Right cardiac atrium (tissue), 5 donors: ENCODE measurements at places on chromosomes 16 and 17. TPM values are rescaled to one million over a fixed set of nuclear protein-coding genes. Genes with fewer than 3 reads are reported as not detected.

Gene ITGAX
- polyA plus RNA-seq = 1.1 TPM

DNA sequence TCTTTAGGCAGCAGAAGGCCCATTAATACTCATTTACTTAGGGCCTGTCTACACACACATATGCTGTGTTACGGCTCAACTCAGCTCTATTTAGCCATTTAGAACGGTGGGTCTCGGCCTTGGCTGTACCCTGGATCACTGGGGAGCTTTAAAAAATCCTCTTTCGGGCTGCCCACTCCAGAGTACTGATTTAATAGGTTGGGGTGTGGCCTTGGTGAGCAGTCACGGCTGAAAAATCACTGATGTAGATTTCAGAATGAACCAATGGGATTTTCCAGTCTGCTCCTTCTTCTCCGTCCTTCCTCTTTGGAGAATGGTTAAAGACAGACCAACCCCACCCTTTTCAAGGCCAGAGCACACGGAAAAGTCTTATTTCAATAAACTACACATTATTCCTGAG lies 223.5 kb downstream of the CCDC182 start:
- DNase-seq = no peak

DNA sequence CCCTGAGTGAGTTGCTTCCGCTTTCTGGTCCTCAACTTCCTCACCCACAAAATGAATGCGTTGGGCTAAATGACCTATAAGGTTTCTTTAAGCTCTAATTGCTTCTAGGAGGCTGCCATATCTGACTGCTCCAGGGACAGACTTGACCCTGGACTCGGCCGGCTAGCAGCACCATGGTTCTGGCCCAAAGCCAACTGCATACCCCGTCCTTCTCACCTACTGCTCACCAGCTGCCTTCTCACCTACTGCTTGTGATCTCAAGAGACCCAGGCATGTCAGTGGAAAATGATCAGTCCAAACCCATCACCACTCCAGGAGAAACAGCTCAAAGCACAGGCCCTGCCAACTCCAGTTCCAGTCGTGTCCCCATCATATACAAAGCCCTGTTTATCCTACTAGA lies 124.3 kb upstream of the IRX5 start:
- no peak for DNase-seq

Gene USP10
- polyA plus RNA-seq = 25.8 TPM

Gene PRRT2
- 4.8 TPM for polyA plus RNA-seq

GRCh38 chr16:50574745-50575136 lies 26.5 kb downstream of the NKD1 start:
- no peak for DNase-seq

GRCh38 chr17:327296-327695 lies 25.3 kb downstream of the RPH3AL start:
- peak; percentile 2 for DNase-seq

Gene RASD1
- polyA plus RNA-seq = 66.2 TPM

Gene UBTF
- 43.5 TPM for polyA plus RNA-seq

Gene SLC35G6
- not detected for polyA plus RNA-seq

GRCh38 chr17:81868674-81869220 lies 2.4 kb downstream of the ARHGDIA start:
- DNase-seq = peak; percentile 71

- no peak for DNase-seq
Measured at GRCh38 chr16:53726625-53727024, 22.7 kb downstream of the FTO start.

DNA sequence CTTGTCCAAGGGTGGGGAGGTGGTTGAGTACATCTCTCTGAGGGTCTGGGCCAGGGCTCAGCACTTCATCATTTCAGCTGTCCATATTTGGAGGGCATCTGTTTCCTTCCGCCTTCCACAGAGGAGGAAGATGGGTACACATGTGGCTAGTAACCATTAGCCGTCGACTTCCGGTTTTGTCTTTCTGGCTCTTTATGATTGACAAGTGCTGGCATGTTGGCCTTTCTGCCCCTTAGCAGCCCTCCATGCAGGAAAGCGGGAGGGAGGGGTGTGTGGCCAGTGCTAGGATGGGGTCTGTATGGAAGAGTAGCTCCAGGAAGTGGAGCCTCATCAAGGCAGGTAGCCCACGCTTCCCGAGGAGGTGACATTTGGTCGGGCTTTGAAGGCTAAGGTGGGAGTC lies 69.6 kb downstream of the RAI1 start:
- peak; percentile 45 for DNase-seq

- DNase-seq = peak; percentile 94
Measured at GRCh38 chr17:50638966-50639713, 4.5 kb downstream of the ABCC3 start.

Gene TBC1D26
- not detected for polyA plus RNA-seq

Gene TRPV3
- 1.6 TPM for polyA plus RNA-seq

- no peak for DNase-seq
Measured at GRCh38 chr16:80577485-80578280, 36.9 kb downstream of the DYNLRB2 start.

GRCh38 chr16:30104492-30104891 lies 8.5 kb upstream of the YPEL3 start:
- no peak for DNase-seq

DNA sequence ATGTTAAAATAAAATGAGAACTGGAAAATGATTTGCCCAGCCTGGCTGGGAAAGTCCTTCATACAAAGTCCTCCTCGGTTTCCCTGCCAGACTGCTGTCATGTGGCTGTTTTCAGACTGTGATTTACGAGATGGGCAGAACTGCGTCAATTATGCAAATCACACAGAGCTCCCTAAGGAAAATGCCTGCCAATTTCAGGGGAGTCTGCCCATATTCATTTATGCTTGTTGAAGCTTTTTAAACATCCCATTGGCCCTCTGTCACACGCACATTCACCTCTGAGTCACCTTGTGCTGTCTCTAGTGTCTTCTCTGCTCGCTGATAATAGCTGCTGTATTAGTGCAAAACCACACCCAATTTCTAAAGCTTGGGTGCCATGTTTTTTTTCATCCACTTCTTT lies 81.7 kb upstream of the FAM20A start:
- DNase-seq = no peak

Gene CTF1
- polyA plus RNA-seq = 13.1 TPM

- DNase-seq = no peak
Measured at GRCh38 chr17:21058098-21058893, 15.5 kb upstream of the USP22 start.

- peak; percentile 85 for DNase-seq
Measured at GRCh38 chr16:88772871-88773811, 11.9 kb downstream of the PIEZO1 start.

Gene PPL
- polyA plus RNA-seq = 5.0 TPM

DNA sequence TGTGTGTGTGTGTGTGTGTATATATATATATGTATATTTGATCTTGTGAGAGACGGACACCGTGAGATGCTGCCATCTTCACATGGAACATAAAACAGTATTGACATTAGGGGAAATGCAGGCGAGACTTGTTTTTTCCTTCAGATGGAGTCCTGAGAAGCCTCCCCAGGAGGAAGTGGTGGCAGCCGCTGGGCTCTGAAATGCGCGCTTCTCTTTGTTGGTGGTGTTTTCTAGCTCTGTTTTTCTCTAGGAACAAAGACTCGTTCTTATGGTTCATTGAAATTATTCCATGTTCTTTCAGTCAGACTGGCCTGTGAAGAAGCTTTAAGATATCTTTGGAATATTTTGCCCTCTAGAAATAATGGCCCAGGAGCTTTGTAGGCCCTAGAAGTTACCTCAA lies 32.9 kb downstream of the SNX29 start:
- no peak for DNase-seq

DNA sequence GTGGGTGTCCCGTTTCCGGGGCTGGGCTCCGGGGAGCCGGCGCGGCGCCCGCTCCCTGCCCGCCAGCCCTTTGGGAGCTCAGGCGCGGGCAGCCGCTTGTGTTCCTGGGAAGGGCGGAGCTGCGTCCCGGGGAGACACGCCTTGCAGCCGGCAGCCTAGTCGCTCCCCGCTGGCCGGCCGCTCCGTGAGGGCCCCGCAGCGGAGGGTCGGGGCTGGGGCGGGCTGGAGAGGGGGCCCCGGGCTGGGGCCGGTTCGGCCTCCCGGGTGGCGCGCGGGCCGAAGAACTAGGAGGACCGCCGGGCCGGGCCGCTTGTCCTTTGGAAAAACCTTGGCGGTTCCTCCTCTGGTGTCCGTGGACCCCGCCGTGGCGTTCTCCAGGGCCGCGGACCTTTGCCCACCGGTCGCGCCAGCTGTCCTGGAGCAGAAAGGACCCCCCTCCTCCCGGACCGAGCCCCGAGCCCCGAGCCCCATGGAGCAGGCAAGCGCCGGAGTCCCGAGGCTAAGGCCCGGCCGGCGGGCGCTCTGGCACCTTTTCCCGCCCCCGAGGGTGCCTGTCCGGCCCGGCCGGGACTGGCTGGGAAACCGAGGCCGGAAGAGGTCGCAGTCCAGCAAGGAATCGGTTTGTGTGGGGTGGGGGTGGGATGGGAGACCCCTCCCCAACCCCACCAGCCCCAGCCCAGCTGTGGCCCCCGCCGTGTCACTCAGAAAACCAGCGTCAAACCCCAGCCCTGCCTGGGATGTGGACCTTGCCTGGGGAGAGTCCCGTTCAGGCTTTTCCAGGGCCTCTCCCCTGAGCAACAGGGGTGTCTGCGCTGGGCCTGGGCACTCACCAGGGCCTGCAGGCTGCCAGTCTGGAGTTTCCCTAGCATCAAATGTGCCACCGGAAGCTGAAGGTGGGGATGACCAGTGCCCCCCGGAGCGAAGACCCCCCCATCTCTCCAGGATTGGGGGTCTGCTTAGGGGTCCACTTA lies 6.8 kb upstream of the TBC1D3B start:
- peak; percentile 88 for DNase-seq

GRCh38 chr17:44323359-44324091 lies 1.1 kb downstream of the SLC25A39 start:
- DNase-seq = no peak

DNA sequence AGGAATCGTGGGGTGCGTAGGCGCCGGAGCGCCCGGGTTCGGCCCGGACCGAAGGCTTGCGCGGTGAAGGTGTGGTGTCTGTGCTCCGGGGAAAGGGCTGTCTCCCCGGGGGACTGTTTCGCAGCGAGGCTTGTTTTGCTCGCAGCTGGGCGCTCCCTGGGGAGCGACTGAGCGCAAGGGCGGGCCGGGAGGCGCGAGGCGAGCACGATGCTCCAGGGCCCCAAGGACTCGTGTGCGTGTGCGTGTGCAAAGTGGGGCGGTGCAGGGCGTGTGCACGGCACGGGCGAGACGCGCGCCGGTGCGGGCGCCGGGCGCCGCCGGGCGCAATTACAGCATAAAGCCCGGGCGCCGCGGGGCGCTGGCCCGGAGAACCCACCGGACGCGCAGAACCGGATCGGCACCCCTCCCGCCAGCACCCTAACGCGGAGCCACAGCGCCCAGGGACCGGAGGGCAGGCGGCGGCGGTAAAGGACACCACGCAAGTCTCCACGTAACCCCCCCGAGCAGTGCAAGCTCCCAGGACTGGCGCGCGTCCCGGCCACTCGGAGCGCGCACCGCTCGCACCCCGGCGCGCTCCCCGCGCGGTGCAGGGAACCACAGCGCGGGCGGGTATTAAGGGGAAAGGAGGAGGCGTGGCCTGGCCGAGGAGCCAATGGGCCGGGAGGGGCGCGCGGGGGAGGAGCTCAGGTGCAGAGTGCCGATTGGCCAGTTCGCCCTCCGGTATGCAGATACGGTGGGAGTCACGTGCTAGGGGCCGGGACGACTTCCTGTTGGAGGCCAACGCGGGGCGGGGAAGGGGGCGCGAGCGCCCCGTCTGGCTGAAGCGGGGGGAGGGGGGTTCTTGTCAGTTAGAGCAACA lies at the start of gene TNRC6C:
TSS of gene TNRC6C (plus strand) at position 847 of the 859 bp plus-strand sequence. CDS start 45,504 bp downstream, outside the sequence.
- DNase-seq = peak; percentile 100

GRCh38 chr17:39507511-39507910 lies 46.2 kb downstream of the CDK12 start:
- DNase-seq = no peak

- DNase-seq = no peak
Measured at GRCh38 chr17:79857095-79857494, 17.9 kb upstream of the CBX4 start.

DNA sequence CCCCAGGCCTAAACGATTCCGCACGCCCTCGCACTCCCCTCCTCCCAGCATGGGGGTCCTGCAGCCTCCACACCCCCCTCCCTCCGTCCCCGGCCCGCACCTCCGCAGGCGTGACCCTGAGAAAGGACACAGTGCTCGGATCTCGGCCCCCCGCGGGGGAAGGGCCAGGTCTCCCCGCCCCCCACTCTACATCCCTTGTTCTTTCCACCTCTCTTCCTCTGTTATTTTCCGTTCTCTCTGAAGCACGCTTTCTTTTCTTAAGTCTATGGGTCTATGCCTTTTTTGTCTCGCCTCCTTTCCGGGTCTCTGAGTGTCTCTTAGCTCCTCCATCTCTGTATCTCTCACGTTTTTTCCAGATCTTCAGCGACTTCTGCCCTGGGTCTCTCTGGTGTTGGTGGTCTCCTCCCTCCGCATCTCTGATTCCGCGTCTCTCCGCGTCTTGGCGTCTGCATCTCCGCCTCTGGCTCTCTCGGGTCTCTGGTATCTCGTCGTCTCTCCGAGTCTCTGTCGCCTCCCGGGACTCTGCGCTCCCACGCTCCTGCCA lies 2.1 kb upstream of the HES7 start:
- no peak for DNase-seq

DNA sequence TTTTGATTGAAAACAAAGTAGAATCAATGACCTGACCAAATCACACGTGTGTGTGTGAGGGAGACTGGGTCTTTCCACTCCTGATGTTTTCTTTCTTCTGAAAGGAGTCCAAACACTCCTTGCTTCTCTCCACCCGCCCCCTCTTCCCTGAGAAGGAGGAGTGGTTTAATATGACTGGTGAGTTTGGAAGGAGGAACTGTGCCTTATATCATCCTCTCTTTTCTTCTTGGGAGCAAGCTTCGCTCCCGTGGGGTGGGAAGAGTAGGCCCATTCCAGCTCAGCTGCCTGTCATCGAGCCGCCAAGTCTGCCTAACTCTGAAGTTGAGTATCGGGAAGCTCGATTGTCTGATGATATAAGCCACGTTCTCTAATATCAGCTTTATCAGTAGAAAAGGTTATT lies 96.5 kb downstream of the YPEL2 start:
- DNase-seq = no peak

DNA sequence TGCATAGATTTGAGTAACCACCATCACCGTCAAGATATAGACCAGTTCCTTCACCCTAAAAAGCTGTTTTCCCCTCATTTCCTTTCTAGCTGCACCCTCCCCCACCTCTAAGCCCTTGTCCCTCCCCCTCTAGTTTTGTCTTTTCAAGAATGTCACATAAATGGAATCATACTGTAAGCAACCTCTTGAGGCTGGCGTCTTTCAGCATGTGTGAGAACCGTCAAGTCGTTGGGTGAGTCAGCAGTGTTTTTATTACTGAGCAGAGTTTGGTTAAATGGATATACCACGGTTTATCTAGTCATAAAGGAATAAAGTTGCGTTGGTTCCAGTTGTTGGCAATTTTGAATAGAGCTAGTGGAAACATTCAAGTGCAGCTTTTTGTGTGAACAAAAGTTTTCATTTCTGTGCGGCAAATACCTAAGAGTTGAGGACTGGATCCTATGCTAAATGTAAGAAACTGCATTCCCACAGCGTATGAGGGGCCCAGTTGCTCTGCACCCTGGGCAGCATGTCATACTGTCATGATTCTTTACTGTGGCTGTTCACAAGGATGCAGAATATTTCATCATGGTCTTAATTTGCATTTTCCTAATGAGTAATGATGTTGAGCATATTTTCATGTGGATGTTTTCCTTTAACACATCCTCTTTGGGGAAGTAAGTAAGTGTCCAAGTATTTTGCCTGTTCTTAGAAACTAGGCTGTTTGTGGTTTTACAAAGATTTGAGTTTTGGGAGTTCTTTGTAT lies 264.3 kb downstream of the CPPED1 start:
- DNase-seq = no peak
